Stimulated activated CD8-positive, alpha-beta memory T cell treated with anti-CD3 and anti-CD28 coated beads, Interleukin-4, amount 100 ng/mL, for 1 hour (primary cell): ENCODE measurements at places on chromosomes 4 and X.

DNA sequence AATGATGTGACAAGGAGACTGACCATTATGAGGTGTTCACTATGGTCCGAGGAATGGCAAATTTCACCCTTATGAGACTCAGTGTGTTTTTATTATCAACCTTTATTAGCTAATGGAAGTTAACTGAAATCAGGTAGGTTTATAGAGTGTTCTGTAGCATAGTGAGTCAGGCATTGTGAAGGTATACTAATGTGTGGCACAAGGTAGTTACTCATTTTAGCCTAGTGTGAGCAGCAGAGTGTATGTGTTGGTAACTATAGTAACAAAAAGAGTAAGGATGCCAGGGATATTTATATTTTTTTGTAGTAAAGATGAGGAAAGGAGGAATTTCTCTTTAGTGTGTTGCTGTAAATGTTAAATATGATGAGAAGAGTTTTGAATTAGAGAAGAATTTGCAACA lies 12.0 kb downstream of the PDLIM5 start:
- DNase-seq: no peak

DNA sequence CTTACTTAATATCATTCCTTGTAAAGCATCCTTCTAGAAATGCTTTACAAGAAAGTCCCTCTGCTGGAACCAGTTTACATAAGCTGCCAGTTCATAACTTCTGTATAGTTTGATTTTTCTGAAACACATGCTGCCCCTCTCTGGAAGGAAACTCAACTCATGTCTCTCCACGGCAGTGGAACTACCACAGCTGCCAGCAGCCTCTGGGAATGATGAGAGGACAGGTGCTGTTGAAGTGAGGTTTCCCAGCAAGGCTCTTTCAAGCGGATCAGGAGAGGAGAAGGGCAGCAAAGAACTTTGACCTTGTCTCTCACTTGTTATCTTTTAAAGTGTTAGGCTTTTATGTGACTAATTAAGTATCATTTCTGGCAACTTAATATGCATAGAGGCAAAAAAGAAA lies 7.3 kb downstream of the GRPR start:
- DNase-seq: no peak

DNA sequence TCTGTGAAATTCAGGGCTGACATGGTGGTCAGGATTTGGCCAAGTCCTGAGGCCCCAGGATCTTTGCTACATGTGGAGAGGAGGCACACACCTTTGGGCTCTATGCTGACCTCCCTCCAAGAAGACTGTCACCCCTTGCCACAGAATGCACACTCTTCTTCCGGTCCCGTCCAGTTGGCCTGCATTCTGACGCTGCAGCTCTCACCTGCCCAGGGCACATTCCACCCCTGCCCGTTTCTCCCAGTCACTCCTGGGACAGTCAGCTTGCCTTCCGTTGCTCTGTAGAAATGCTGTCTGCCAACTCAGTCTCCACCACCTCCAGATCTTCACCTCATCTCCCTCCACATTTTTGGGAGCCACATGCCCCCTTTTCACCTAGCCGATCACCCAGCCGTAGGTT lies 76.7 kb downstream of the SHROOM2 start:
- no peak for DNase-seq

DNA sequence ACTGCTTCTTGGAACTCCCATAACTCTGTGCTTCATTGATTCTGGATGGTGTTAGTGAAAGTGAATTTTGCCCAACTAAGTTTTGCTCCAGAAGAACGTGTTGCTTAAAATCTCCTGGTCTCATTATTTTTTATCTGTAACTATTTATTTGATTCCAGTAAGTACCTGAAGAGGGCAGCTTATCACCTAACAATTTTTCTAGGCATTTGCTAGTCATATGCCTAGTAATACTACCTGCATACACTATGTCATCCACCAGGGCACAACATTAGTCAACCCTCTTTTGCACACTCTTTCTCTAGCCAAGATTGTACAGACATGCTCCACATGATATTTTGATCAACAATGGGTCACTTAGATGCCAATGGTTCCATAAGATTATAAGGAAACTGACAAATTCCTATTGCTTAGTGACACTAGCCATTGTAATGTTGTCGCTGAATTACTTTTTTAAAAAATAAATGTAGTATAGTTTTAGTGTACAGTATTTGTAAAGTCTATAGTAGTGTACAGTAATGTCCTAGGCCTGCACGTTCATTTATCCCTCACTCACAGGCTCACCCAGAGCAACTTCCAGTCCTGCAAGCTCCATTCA lies 499.9 kb upstream of the AADAT start:
- DNase-seq: no peak

GRCh38 chr4:25811841-25812240 lies 50.9 kb downstream of the SEL1L3 start:
- no peak for DNase-seq

GRCh38 chrX:37437160-37437559 lies 88.0 kb downstream of the PRRG1 start:
- DNase-seq: no peak

GRCh38 chr4:18366892-18367291 lies 345.3 kb upstream of the LCORL start:
- DNase-seq: no peak

GRCh38 chr4:26613237-26613636 lies 29.4 kb downstream of the TBC1D19 start:
- no peak for DNase-seq

- no peak for DNase-seq
Observed at GRCh38 chrX:97369947-97370346, 486.2 kb downstream of the RPA4 start.
